Activated naive CD8-positive, alpha-beta T cell treated with anti-CD3 and anti-CD28 coated beads, Interleukin-2, amount 50 U/mL, for 24 hours (primary cell): ENCODE measurements at places on chromosomes 12 and 14.

- H3K4me3 ChIP-seq = no peak overlapping the region
- H3K36me3 ChIP-seq = no peaks in the 10 kb centered on the region
- DNase-seq = no peak
- H3K4me1 ChIP-seq = peaks cover 10% of the 10 kb centered on the region
Measured at GRCh38 chr12:1632702-1633101, 3.7 kb downstream of the WNT5B start.

DNA sequence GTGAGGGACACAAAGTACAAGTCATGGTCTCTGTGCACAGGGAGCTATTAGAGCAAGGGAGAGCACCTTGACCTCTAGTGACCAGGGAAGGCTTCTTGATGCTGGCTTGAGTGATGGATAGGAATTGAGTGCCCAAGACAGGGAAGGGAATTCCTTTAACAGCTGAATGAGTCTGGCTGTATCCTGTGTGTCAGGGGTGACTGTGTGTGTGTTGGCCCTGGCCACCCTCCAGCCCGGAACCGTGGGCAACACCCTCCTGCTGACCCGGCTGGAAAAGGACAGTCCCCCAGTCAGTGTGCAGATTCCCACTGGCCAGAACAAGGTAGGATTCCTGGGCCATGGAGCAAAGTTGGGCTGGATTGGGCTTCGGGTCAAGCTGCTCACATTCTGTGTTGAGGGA lies 5.5 kb upstream of the PFDN5 start:
- H3K27ac ChIP-seq = peak overlapping the region; percentile 72
- H3K4me1 ChIP-seq = peaks cover 30% of the 10 kb centered on the region
- no peak for DNase-seq
- no peak overlapping the region for H3K4me3 ChIP-seq

DNA sequence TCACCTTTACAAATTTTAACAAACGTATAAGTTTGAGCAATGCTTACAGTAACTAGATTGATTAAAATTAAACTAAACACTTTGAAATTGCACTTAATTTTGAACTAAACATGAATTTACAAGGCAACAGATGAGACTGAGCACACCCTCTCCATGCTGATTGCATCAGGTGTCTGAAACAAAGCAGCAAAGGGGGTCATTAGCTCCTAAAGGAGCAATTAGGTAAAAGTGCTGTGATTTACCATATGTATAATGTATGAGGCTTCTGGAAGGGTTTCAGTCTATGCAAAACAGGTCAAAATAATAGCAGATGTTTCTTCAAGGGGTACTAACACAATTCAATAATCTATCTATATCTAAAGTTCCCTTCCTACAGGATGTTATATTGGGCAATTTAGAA lies 98.8 kb upstream of the LMNTD1 start:
- no peak overlapping the region for H3K27ac ChIP-seq
- no peaks in the 10 kb centered on the region for H3K4me1 ChIP-seq
- H3K4me3 ChIP-seq = no peak overlapping the region
- H3K27me3 ChIP-seq = no peaks in the 10 kb centered on the region
- H3K36me3 ChIP-seq = no peaks in the 10 kb centered on the region

- no peaks in the 10 kb centered on the region for H3K4me1 ChIP-seq
- no peak for DNase-seq
- no peaks in the 10 kb centered on the region for H3K36me3 ChIP-seq
- no peak overlapping the region for H3K27ac ChIP-seq
Measured at GRCh38 chr14:65813760-65814384, 401.3 kb downstream of the FUT8 start.

DNA sequence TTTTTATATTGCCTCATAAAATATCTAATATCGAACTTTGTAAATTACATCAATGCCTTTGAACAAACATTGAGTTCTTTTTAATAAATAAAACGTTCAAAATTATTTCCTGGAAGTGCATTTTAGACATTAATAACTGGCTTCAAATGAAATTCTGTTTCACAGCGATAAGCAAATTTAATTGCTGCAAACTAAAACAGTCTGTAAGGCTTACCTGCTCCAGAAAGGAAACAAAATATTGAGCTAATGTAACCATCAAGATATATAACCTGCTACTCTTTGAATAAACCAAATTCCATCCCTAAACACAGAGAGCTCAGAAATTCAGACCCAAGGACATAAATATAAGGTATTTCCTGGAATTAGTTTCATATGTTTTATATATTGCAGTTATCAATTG lies 651.3 kb downstream of the MED13L start:
- H3K36me3 ChIP-seq = no peaks in the 10 kb centered on the region
- H3K4me1 ChIP-seq = no peaks in the 10 kb centered on the region
- DNase-seq = no peak
- H3K27me3 ChIP-seq = peaks cover 5% of the 10 kb centered on the region
- H3K4me3 ChIP-seq = no peak overlapping the region
- H3K27ac ChIP-seq = no peak overlapping the region

DNA sequence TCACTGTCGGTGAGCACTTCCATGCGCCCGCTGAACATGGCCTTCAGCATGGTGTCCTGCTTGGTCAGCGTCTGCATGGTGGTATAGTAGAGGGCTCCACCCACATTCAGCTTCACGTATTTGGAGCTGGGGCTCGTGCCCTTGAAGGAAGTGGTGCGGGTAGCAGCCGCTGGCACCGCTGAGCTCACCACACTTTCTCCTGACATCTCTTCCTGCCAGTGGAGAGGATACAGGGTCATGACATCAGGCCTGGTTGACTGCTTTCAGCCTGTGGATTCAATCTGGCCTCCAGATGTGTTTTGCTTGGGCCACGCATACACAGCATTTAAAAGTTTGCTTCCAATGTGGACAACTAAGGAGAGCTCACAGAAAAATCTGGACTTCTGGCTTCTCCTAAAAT lies 7.6 kb downstream of the KCTD10 start:
- H3K27ac ChIP-seq = no peak overlapping the region
- no peak overlapping the region for H3K4me3 ChIP-seq
- peaks cover 11% of the 10 kb centered on the region for H3K36me3 ChIP-seq
- no peak for DNase-seq
